ENCODE measurements at places on chromosomes 16 and 17.

DNA sequence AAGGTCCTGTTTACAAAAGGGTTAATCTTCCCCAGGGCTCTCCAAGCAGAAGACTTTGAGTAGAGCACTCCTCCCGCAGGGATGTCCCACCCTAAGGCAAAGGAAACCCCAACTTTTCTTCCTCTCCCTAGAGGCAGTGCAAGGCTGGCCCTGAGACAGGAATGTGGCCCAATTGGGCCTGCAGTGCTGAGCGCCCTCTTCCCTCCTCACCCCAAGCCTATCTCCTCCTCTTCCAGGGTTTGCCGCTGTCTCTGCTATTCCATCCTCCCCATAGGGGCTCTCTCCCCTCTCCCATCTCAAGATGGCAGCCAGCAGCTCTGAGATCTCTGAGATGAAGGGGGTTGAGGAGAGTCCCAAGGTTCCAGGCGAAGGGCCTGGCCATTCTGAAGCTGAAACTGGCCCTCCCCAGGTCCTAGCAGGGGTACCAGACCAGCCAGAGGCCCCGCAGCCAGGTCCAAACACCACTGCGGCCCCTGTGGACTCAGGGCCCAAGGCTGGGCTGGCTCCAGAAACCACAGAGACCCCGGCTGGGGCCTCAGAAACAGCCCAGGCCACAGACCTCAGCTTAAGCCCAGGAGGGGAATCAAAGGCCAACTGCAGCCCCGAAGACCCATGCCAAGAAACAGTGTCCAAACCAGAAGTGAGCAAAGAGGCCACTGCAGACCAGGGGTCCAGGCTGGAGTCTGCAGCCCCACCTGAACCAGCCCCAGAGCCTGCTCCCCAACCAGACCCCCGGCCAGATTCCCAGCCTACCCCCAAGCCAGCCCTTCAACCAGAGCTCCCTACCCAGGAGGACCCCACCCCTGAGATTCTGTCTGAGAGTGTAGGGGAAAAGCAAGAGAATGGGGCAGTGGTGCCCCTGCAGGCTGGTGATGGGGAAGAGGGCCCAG is 1.0 kb downstream of the PRRT2 start:
- no peak for DNase-seq

DNA sequence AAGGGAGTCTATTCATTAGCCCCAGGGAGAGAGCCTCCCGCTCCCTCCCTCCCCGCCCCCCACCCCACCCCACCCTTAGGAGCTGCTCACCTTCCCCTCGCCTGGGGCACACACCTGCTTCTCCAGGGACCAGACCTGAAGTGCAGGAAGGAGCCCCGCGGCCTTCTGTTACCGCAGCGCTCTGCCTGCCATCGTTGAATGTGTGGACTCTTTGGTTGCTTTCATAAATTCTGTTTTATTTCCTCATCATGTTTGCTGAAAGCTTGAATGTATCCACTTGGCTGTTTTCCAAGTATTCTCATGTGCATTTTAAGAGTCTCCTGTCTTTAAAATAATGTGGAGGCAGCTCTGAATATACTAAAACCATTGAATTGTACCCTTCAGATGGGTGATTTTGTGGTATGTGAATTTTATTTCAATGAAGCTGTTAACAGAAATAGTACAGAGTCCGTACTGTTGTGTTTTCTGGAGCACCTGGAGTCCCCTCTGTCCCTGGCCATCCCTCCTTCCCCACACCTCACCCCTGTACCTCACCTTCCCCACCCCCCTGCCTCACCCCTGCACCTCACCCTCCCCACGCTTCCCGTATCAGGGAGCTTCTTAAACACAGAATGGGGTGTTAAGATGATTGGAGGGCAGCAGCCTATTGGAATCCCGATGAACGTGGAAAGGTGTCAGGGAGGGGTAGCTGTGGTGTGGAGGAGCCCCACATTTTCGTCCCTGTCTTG is 25.5 kb downstream of the RAB11FIP3 start:
- peak; percentile 75 for DNase-seq

- no peak for DNase-seq
These were observed 9.8 kb downstream of the CPD start for GRCh38 chr17:30388321-30389179.

- no peak for DNase-seq
These were observed 223.7 kb upstream of the AXIN2 start for GRCh38 chr17:65785109-65785508.

- DNase-seq, result no peak
These were observed 19.1 kb upstream of the HEXD start for GRCh38 chr17:82399041-82399441.

GRCh38 chr17:81120149-81120484 is 45.2 kb upstream of the PVALEF start:
- DNase-seq, result no peak

DNA sequence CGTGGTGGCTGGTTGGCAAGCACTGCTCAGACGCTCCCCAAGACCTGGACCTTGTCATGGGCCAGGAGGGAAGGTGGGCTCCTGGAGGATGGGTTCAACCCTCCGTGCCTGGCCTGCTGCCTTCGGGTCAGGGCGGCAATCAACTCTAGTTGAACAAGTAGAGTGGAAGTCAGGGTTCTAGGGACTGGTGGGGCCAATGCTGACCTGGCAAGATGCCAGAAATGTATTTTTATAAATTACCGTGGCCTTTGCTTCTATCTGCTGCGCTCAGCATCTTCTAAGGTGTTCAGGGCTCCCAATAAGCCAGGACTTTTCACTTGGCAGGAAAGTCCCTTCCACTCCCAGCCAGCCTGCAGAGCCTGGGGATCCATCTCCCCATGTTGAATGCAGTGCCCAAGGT is 207.1 kb upstream of the N4BP1 start:
- DNase-seq, result no peak

- DNase-seq, result no peak
These were observed 63.5 kb downstream of the NQO1 start for GRCh38 chr16:69662901-69663300.

- no peak for DNase-seq
These were observed 78.6 kb upstream of the CCL2 start for GRCh38 chr17:34176440-34176839.

GRCh38 chr17:78266231-78266631 is 34.8 kb downstream of the TMEM235 start:
- no peak for DNase-seq

- no peak for DNase-seq
These were observed 58.7 kb upstream of the LYRM9 start for GRCh38 chr17:27951872-27952271.

DNA sequence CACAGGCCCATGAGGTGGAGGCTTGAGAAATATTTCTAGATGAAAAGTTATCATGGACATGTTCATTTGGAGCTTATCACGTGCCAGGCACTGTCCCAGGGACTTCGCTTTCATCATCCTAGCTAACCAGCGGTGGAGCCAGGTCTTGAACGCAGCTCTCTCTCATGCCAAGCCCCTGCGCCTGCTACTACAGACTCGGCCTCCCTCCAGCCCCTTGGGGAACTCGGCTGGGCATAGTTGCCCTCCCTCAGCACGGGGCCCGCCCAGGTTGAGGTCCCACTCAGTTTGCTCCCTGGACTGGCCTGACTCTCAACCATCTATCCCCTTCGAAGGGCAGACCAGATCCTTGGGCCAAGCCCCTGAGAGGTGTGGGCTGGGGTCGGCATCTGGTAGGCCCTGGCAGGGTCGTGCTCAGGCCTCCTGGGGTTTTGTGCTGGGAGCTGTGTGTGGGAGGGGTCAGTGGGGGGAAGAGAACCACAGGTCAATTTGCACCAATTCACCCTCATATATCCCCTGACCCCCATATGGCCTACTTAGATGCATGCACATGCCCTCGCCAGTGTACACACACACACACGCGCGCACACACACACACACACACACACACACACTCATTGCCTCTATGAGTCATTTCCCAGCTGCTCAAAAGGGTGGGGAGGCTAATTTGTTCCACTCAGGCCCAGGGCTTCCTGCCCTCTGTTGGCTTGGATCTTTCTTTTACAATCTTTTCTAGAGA is 12.1 kb upstream of the SCN4A start:
- no peak for DNase-seq

GRCh38 chr17:38798614-38799500 is 499 bp downstream of the PIP4K2B start:
- DNase-seq, result peak; percentile 40

GRCh38 chr16:22050963-22051362 is 41.4 kb upstream of the VWA3A start:
- DNase-seq, result no peak

DNA sequence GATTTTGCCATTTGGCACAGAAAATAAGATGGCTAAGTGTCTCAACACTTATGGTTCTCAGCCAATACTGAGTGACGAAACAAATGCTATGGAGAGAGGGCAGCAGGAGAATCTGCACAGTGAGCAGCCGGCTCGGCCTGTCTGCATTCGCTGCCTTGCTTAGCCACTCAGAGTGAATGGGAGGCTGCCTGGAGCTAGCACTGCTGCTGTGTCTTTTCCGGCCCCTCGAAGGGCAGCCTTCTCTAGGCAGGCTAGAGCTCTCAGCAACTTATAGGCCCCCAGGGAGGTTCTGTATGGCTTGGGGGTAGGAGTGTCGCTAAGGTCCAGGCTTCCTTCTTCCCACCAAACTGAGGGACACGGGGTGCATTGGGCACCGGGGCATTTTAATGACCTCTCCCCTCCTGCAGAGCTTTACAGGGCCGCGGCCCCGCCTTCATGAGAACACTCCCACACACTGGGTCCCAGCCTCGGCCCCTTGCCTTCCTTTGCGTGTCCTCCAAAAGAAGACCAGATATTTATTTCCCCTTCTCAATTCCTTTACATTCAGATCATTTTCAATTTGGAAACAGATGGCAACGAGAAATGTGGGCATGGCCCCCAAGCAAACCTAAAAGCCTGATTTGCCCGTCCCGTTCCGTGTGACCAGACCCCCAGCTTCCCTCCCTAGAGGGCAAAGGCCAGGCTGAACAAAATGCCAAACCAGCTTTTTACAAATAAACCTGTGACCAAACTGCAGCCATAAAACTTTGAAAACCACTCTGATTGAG is 670.9 kb downstream of the TOX3 start:
- no peak for DNase-seq

DNA sequence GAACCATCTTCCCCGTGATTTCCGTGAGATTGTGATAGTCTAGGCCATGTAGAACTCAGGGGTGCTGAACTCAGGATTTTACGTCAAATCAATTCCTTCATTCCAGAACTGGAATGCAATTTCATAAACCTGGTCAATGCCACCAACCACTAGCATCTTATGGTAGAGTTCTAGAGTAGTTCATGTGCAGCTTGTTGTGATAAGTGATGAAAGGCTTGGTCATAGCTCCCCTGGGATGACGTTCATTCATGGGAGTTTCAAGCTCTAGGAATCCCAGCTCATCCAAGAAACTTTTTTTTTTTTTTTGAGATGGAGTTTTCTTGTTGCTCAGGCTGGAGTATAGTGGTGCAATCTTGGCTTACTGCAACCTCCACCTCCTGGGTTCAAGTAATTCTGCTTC is 3.7 kb upstream of the DPEP2 start:
- no peak for DNase-seq

DNA sequence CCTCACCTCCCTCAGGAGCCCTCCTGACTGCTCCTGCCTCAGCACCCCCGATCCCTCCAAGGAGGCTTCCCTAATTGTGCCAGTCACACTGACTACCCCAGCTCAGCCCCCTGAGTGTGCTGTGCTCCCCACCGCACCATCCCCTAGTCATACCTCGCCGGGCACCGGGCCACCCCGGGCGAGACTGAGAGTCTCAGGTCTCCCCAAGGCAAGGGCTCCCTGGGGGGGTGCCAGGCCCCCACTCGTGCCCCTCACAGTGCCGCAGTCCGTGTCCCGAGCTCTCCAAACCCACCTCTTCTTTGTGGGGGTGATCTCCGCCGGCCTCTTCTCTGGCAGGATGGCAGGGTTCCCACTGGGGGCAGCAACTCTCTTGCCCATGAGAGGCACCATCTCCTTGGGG is 3.2 kb downstream of the TRPV3 start:
- no peak for DNase-seq

- DNase-seq, result no peak
These were observed 14.0 kb upstream of the ALDOA start for GRCh38 chr16:30051518-30051917.

DNA sequence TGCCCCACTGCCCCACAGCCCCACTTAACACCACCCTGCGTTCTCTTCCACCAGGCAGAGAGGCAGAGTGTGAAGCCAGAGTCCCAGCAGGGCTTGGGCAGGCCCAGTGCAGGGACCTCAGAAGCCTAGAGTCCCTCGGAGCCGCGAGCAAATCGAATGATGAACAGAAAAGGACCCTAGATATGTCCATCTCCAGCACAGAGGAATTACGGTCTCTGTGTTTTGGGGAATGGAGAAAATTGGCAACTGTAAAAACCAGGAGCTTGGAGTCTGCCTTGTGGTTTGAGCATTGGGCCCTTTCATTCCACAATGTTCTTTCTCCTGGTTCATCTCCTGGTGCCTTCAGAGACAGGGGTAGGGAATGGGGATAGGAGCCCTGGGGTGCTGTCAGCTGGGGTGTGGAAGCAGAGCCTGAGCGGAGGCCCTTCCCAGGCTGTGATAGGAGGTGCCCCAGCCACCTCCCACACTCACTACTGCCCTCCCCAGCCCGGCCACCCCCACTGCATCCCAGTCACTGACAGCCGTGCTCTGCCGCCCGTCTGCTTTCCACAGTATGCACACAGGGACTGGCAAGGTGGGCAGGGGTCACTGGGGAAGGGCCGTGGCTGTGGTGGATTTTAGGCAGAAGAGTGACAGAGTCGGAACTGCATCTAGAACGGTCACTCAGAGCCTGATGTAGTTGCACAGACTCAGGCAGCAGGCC is 26.7 kb downstream of the TBX4 start:
- no peak for DNase-seq

GRCh38 chr16:2372684-2373083 is 32.2 kb upstream of the ABCA3 start:
- no peak for DNase-seq

DNA sequence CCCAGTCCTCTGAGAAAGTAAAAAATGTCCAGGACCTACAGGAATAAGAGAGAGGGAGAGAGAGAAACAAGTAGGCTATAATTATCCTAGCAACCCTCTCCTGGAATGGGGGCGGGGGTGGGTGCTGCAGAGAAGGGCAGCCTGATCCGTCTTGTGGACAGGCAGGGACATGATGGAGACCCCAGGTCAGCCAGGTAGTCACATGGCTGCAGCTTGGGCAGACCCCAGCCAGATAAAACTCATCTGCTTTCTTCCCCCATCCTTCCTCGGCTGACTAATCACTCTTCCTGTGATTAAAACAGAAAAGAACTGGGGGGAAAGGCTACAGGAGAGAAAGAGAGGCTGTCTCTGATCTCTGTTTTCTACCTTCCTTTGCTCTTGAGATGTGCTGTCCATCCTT is 32.6 kb downstream of the COPZ2 start:
- no peak for DNase-seq

DNA sequence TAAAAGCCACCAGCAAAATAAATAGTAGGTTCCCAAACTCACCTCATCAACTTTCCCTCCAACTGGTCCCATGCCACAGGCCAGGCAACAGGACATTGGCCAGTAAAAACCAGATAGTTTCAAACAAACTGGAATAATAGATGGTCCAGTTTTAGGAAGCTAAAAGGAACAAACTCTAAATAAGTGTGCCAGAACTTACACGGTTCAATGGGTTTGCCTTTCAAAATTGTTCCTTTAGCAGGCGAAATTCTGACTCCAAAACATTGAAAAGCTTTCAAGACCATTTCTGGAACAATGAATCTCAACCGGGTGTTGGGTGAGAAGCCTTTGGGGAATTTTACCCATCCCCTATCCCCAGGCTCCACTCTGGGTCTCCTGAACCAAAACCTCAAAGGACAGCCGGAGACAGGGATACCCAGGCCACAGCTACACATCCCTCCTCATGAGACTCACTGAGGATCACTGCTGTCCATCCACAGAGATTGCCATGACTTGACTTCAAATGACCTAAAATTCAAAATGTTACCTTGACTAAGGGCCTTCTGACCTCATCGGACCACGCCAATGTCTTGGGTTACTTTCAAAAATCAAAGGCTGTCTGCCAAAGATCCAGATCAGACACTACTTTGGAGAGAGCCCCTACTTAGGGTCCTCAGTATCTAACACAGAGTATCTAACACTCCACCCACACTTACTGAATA is 13.0 kb downstream of the AXIN2 start:
- no peak for DNase-seq
